ELR (cell line): ENCODE measurements at places on chromosomes 12 and 14.

DNA sequence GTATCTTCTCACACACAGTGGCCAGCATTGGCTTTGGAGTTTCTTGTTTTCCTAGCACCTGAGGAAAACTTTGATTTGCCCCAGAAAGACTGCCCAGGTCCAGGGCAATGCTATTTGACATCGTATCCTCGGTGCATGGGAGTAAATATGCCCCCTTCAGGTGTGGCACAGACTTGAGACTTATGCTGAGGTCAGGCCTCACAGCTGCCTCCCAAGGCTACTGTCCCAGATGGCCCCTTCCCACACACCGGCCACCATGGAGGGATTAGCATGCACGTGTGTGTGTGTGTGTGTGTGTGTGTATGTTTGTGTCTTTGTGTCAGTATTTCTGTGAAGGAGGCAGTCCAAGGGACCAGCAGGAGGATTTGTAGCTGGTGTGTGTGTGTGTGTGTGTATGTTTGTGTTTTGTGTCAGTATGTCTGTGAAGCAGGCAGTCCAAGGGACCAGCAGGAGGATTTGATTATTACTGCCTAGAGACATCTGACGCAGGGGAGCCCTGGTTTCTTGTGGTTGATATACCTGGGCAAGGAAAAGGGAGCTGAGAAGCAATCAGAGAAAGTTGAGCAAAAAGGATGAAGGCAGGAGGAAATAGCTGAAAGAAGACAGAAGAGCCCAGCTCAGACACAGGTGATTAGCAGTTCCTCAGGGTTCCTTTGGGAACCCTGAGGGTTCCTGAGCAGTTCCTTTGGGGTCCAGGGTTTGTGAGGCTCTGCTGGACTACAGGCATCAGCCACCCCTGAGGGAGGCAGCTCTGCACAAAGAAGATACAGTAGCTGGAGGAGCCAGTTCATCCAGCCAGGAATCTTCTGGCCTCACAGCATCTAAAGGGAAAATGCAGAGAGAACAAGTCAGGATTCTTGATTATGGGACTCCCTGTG, 42.2 kb downstream of the COX16 start:
- DNase-seq, result no peak

GRCh38 chr12:13442457-13442856, 245.9 kb downstream of the EMP1 start:
- DNase-seq, result no peak

- peak; percentile 60 for DNase-seq
Measured at GRCh38 chr12:54749191-54749818, 101.1 kb upstream of the DCD start.

DNA sequence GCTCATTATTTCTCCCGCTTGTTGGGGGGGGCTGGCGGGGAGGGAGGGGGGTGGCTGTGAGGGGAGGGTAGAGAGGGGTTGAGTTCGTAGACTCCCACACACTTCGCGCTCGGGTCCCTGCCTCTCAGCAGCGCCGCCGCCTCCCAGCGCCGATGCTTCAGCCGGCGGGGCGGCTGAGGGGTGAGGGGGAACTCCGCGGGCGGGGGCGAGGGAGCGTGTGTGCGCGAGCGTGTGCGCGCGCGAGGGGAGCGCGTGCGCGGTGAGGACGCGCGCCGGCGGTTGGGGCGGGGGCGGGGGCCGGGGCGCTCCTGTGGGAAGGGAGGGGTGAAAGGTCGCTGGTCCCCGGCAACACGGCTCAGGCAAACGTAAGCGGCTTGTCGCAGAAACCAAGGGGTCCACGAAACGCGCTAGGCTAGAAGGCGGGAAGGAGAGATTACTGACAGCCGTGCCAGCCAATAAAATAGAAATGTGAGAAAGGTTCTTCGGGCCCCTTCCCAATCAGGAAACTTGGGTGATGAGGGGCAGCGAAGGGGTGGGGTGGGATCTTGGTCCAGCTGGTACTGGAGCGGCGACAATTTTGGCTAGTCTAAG, 343 bp upstream of the NOVA1 start:
- DNase-seq, result no peak

DNA sequence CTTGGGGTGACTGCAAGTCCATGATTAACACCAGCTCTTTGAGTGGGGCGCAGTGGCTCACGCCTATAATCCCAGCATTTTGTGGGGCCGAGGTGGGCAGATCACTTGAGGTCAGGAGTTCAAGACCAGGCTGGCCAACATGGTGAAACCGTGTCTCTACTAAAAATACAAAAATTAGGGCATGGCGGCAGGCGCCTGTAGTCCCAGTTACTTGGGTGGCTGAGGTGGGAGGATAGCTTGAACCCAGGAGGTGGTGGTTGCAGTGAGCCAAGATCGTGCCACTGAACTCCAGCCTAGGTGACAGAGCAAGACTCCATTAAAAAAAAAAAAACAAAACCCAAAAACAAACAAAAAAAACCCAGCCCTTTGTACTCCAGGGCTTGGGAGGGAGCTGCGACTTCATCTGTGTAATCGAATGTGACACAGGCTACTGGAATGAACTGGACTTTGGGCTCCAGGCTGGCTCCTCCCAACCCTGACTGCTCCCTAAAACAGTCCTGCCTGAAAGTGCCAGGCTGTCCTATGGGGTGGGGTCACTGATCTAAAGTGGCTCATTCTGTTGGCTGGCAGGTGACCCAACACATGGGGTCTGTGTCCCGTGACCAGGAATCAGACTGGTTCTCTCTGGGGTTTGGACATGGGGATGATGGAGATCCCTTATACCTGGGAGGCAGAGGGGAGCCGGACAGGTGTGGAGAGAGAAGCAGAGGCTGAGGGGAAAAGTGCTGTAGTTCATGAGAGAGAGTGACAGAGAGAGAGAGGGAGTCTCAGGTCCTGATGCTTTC, 9.3 kb upstream of the C12orf43 start:
- DNase-seq, result no peak

DNA sequence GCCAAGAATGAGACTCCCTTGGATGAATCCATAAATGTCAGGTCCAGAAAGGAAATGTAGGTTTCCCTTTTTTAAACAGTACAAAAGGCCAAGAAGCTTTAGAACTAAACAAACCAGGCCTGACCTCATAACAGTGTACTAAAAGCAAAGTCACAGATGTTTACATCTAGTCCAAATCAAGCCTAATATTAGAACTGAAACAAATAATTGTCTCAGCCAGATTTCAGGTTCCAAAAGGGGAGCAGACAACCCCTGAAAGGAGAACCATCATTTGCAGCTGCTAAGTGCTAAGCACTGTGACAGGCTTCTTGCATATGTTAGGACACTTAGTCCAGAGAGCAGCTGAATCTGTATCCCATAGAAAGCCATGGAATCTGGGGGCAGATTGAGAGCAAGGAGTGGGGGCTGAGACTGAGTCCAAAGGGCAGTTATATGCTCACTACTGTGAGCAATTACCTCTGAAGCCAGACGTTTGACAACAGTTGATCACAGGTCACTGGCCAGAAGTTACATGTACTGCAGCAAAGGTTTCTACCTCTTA, 90.1 kb downstream of the STXBP6 start:
- no peak for DNase-seq

DNA sequence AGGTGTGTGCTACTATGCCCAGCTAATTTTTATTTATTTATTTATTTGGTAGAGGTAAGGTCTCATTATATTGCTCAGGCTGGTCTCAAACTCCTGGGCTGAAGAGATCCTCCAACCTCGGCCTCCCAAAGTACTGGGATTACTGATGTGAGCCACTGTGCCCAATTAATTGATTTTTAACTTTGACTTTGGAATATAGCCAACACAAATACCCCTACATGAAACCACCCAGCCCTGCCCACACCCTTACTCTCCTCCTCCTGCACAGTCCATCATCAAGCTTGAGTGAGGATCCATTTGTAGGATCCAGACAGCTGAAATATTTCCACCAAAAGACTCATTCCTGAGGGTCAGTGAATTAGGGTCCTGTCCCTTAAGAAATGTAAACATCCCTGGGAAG, 3.3 kb upstream of the TEAD4 start:
- no peak for DNase-seq

DNA sequence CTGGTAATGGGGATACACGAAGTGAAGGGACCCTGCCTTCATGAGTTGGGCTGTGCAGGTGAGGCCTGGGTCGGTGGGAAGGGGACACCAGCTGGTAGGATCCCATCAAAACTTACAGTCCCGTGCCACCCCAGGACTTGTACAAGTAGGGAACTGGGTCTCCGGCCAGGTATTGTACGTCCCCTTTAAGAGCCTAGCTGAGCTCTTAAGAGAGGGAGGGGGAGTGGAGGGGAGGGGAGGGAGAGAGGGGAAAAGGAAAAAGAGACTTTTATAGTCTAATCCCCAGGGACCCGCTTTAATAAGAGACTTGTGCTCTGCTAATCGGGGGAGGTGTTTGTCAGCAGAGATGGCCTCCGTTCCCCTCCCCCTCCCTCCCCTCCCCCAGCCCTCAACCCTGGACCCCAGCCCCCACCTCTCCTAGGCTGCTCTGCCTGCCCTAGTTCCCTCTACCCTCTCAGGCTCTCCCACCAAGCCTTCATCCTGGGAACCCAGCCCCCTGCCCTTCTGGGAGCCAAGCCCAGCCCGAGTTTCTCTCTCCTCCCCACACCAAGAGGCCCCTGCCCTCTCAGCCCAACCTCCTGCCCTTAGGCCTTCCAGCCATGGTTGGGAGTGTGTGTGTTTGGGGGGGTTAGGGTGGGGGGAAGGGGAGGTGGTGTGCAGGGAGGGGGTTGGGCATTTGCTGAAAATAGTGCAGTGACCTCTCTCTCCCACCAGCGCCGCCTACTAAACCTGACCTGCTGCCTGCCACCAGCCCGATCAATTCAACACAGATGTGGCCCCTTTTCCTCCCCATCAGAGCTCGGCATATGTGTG, 2.6 kb downstream of the GDF11 start:
- DNase-seq, result no peak

- DNase-seq, result peak; percentile 79
Measured at GRCh38 chr12:25767606-25768005, 190.9 kb upstream of the RASSF8 start.

DNA sequence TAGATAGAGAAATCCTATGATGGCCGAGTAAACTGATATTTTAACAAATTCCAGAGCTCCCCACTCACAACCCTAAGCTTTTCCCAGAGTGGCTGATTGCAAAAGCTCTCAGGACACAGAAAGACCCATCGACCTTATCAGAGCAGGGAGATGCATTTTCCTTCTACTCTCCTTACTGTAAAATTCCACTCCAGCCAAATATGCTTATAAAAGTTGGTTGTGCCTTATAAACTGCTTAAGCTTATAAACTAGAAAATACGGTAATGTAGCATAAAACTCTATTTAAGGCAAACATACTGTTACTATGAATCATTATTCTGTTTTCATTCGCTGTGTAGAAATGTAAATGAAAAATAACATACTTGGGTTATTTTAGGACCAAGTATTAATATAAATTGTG, 41.6 kb upstream of the TRHDE start:
- peak; percentile 57 for DNase-seq

GRCh38 chr14:51776102-51776894, 84.1 kb upstream of the GNG2 start:
- peak; percentile 80 for DNase-seq

DNA sequence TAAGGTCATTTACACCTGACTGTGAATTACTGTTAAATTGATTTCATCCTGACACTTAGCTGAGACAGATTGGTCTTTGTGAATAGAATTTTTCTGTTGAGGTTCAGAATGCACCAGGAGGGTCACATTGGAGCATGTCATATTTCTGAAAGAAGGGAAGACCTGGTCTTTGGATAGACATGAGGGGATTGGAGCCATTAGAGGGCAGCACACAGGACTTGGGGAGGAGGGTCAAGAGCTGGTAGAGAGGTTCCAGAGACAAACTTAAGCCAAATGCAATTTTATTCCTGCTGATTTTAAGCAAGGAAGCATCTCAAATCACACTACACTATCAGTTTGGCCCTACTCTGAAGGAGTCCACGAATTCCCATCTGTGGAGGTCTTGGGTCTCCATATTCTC, 41.1 kb downstream of the GUCY2C start:
- DNase-seq, result no peak

DNA sequence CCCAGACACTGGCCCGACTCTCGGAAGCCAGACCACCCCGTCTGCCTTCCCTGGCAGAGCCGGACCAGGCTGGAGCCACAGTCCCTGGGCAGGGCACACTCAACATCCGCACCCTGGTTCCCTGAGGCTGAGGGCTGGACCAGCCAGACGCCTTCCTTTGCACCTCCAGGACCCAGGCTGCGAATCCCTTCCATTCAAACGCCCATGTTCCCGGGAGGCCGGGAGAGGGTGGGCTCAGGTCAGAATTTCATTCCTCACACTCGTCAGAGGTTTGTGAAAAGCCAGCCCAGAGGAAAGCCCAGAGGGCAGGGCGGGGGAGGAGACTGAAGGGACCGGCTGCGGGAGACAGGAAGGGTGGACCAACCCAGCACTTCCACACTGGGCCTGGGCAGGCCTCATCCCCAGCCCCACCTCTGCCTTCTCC, 58.7 kb downstream of the LRRC74A start:
- no peak for DNase-seq

GRCh38 chr12:93200291-93200917, 177.3 kb upstream of the NUDT4 start:
- DNase-seq, result no peak

DNA sequence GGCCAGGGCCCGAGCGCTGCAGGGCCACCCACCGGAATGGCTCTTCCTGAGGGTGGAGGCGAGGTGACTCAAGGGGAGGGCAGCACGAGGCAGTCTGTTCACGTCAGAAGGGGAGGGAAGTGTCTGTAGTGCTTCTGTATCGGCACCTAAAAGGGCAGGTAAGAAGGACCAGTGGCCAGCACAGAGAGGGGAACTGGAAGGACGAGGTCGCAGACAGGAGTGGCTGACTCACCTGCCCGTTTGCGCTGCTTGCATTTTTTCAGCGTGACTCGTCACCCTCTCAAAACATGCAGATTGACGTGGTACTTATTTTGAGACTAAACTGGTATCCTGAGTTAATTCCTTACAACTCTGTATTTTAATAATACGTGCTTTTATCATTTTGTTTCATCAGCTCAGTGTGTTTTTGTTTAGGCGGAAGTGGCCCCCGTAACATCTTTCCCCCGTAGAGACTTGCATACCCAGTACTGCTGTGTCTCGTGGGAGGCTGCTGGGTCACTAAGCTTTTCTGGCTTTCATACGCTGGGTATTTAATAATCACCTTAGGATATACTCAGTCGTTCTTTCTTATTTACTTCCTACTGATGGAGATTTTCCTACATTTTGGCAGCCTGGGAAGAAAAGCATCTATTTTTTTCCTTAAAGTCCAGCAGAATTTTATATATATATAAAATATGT, 26.4 kb downstream of the SFSWAP start:
- DNase-seq, result peak; percentile 86

DNA sequence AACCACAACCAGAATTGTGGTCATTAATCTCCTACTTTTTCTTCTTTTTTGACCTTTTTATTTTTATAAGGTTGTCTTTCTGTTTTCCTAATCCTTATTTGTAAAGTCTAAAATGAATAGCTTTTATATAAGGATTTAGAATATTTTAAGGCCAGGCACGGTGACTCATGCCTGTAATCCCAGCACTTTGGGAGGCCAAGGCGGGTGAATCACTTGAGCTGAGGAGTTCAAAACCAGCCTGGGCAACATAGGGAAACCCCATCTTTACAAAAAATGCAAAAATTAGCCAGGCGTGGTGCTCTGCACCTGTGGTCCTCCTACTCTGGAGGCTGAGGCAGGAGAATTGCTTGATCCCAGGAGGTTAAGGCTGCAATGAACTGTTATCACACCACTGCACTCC, 55.1 kb downstream of the IFT81 start:
- peak; percentile 71 for DNase-seq

GRCh38 chr14:92351750-92352149, 28.8 kb downstream of the SLC24A4 start:
- DNase-seq, result no peak

GRCh38 chr14:34966413-34966812, 16.4 kb upstream of the SRP54 start:
- DNase-seq, result no peak
